Neural progenitor cell (in vitro differentiated cells): ENCODE measurements at places on chromosomes 4 and X. TPM values are rescaled to one million over a fixed set of nuclear protein-coding genes. Genes with fewer than 3 reads are reported as not detected.

DNA sequence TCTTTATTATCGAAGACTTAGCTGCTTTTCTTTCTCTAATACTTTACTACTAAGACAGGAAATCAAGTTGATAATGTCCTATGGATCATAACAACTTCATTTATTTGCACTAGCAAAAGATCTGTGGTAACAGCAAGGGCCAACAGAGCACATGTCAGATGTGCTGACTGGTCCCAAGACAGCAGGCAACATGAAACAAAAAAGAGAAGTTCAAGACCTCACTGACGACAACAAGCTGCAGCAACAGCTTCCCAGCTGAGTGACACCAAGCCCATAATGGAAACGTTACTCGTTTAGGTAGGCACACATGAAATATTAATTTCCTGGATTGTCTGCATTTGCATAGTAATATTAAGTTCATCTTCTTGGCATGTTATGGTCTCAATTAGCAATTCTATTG lies 126.9 kb downstream of the UNC5C start:
- no peaks in the 10 kb centered on the region for H3K4me1 ChIP-seq
- no peaks in the 10 kb centered on the region for H3K36me3 ChIP-seq
- no peak overlapping the region for H3K27ac ChIP-seq
- H3K4me3 ChIP-seq = no peak overlapping the region
- H3K27me3 ChIP-seq = no peaks in the 10 kb centered on the region

The FGFBP1 gene
- not detected in 2 replicates for total RNA-seq

GRCh38 chrX:23736030-23736429 lies 7.0 kb downstream of the ACOT9 start:
- no peak overlapping the region for H3K27ac ChIP-seq
- no peaks in the 10 kb centered on the region for H3K27me3 ChIP-seq
- no peaks in the 10 kb centered on the region for H3K36me3 ChIP-seq
- no peak for DNase-seq
- no peaks in the 10 kb centered on the region for H3K4me1 ChIP-seq

GRCh38 chrX:67596839-67597790 lies 53.3 kb downstream of the AR start:
- no peaks in the 10 kb centered on the region for H3K27me3 ChIP-seq
- H3K4me1 ChIP-seq = no peaks in the 10 kb centered on the region
- no peak overlapping the region for H3K4me3 ChIP-seq
- no peak overlapping the region for H3K27ac ChIP-seq
- DNase-seq = no peak
- no peaks in the 10 kb centered on the region for H3K36me3 ChIP-seq

- H3K36me3 ChIP-seq = no peaks in the 10 kb centered on the region
- no peak for DNase-seq
- no peaks in the 10 kb centered on the region for H3K4me1 ChIP-seq
- no peak overlapping the region for H3K4me3 ChIP-seq
- H3K27me3 ChIP-seq = no peaks in the 10 kb centered on the region
- no peak overlapping the region for H3K27ac ChIP-seq
Observed at GRCh38 chrX:31136144-31136611, 64.3 kb upstream of the FTHL17 start.

- no peak overlapping the region for H3K27ac ChIP-seq
- no peak overlapping the region for H3K4me3 ChIP-seq
- H3K36me3 ChIP-seq = no peaks in the 10 kb centered on the region
- DNase-seq = no peak
Observed at GRCh38 chr4:108794136-108794535, 31.3 kb upstream of the ETNPPL start.

- no peak overlapping the region for H3K4me3 ChIP-seq
- H3K27me3 ChIP-seq = no peaks in the 10 kb centered on the region
- no peaks in the 10 kb centered on the region for H3K36me3 ChIP-seq
- no peak overlapping the region for H3K27ac ChIP-seq
- H3K4me1 ChIP-seq = no peaks in the 10 kb centered on the region
Observed at GRCh38 chrX:109489174-109489573, 7.3 kb upstream of the GUCY2F start.

The HSFX4 gene
- not detected in 2 replicates for total RNA-seq

GRCh38 chr4:31458813-31459212 lies 738.6 kb downstream of the PCDH7 start:
- H3K27ac ChIP-seq = no peak overlapping the region
- H3K27me3 ChIP-seq = no peaks in the 10 kb centered on the region
- H3K4me1 ChIP-seq = no peaks in the 10 kb centered on the region
- H3K4me3 ChIP-seq = no peak overlapping the region

GRCh38 chr4:35087218-35087617 lies 1157.1 kb downstream of the ARAP2 start:
- H3K36me3 ChIP-seq = no peaks in the 10 kb centered on the region
- no peaks in the 10 kb centered on the region for H3K27me3 ChIP-seq
- DNase-seq = no peak
- H3K4me3 ChIP-seq = no peak overlapping the region

The PABPC1L2A gene
- 0.77 TPM in 1 of 2 replicates, not detected in the other for total RNA-seq

- H3K4me3 ChIP-seq = no peak overlapping the region
- no peaks in the 10 kb centered on the region for H3K27me3 ChIP-seq
- H3K36me3 ChIP-seq = no peaks in the 10 kb centered on the region
- H3K27ac ChIP-seq = no peak overlapping the region
Observed at GRCh38 chr4:146470604-146471003, 51.1 kb downstream of the SLC10A7 start.

- H3K36me3 ChIP-seq = no peaks in the 10 kb centered on the region
- no peaks in the 10 kb centered on the region for H3K4me1 ChIP-seq
- H3K27me3 ChIP-seq = no peaks in the 10 kb centered on the region
- no peak overlapping the region for H3K27ac ChIP-seq
Observed at GRCh38 chrX:42797651-42798269, 19.8 kb upstream of the PPP1R2C start.

The TRAPPC2 gene
- total RNA-seq = 24.9 and 31.6 TPM in 2 replicates

- DNase-seq = no peak
- no peaks in the 10 kb centered on the region for H3K27me3 ChIP-seq
- no peaks in the 10 kb centered on the region for H3K36me3 ChIP-seq
- H3K4me1 ChIP-seq = peaks cover 11% of the 10 kb centered on the region
- no peak overlapping the region for H3K4me3 ChIP-seq
- no peak overlapping the region for H3K27ac ChIP-seq
Observed at GRCh38 chr4:26789208-26789607, 71.4 kb upstream of the STIM2 start.

DNA sequence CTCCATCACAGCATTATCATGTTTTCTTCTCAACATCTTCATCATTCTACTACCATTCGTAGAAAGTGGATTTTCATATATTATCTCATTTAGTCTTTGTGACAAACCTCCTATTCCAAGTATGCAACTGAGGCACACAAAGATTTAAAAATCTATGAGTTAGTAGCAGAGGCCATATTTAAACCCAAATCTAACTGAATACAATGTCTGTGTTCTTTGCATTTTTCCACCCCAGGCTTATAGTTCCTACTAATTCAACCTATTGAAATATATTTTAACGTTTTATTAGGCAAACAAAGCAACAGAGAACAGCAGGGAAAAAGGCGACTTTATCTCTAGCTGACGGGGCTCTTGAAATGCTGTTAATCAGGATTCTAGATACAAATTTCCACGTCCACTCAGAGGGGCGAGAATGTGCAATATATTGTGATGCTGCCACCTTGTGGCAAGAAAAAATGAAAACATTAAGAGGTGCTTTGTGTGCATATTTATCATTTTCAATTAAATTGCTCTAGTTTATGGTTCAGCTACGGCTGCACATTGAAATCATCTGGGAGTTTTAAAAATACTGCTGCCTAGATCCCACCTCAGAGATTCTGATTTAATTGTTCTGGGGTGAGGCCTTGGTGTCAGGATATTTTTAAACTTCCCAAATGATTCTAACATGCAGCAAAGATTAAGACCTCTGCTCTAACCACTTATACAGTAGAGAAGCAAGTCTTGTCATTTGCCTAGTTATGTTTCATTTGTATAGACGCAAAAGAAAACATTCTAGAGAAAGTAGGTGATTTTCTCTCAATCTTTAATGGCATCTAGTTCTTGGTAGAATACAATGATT lies 315.9 kb downstream of the MAPK10 start:
- H3K27ac ChIP-seq = no peak overlapping the region
- peak; percentile 51 for DNase-seq
- no peaks in the 10 kb centered on the region for H3K27me3 ChIP-seq

GRCh38 chrX:130799393-130799792 lies 103.6 kb downstream of the ENOX2 start:
- no peaks in the 10 kb centered on the region for H3K27me3 ChIP-seq
- H3K36me3 ChIP-seq = no peaks in the 10 kb centered on the region
- no peaks in the 10 kb centered on the region for H3K4me1 ChIP-seq
- H3K27ac ChIP-seq = no peak overlapping the region
- no peak overlapping the region for H3K4me3 ChIP-seq

DNA sequence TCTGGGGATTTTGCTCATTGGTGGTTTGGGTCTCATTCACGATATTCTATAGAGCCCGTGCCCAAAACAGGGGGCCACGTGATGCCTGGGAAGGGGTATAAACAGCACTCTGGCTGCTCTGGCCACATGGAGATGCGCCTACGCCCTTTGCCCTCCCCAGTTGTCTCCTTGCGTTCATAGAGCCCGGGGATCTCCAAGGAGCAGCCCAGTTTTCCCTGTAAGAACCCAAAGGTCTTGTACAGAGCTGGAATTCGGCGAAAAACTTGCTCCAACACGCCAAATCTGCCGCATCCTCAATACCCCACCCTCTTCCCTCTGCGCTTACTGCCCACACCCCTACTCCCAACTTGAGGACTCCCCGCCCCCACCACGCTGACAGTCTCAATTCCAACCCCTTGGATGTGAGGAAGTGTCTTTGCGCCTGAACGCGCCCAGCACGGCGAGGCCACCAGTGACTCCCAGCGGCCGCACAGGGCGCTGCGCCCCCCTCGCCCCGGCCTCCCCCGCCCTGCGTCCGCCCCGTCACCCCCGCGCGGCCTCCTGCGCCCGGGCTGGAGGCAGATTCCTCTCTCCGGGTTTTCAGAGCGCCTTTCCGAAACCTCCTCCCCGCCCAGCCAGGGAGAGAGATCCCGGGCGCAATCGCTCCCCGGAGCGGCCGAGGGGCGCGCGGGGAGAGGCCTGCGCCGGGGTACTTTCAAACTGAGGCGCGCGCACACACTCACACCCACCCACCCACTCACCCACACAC lies at the start of gene NHS:
Gene NHS (plus strand): TSS at position 582 of the 748 bp plus-strand sequence. CDS start 558 bp downstream, outside the sequence.
- H3K27me3 ChIP-seq = peaks cover 33% of the 10 kb centered on the region
- DNase-seq = peak; percentile 90
- H3K36me3 ChIP-seq = no peaks in the 10 kb centered on the region
- H3K27ac ChIP-seq = no peak within 1 kb of the TSS

DNA sequence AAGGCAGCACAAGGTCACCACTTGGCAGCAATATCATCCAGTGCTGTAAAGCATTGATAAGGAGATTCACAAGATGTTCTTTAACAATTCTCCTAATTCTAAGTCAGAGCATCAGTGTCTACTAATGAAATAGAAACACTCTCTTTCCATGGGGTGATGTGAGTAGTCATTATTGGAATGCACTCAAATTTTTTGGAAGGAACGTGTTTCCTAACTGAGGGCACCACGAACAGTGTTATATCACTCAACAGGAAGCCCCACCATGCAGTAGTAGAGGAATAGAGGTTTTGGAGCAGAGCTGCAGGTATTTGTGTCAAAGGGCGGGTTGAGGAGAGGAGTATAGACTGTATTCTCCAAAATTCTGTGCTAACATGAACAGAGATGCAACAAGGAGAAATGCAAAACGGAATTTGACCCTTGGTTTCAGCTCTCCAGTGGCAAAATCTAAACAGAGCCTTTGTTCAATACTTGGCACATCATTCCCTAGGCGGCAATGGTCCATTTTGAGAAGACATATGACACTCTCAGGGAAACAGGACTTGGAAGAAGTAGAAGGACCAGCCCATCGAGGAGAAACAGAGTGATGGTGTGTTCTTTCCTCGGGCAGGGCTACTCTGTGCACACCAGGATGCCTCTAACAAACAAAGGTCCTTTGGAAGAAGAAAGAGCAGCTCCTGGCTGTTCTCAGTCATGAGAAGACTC lies 98.9 kb downstream of the CPEB2 start:
- no peak for DNase-seq
- H3K27me3 ChIP-seq = no peaks in the 10 kb centered on the region
- H3K27ac ChIP-seq = no peak overlapping the region
- H3K4me3 ChIP-seq = no peak overlapping the region
- no peaks in the 10 kb centered on the region for H3K4me1 ChIP-seq
- no peaks in the 10 kb centered on the region for H3K36me3 ChIP-seq

GRCh38 chrX:148854306-148854705 lies 353.9 kb downstream of the AFF2 start:
- H3K27me3 ChIP-seq = no peaks in the 10 kb centered on the region
- no peak overlapping the region for H3K4me3 ChIP-seq
- no peak for DNase-seq
- H3K36me3 ChIP-seq = no peaks in the 10 kb centered on the region
